NCI-H2107 (cell line): ENCODE measurements at places on chromosomes 11 and 22.

DNA sequence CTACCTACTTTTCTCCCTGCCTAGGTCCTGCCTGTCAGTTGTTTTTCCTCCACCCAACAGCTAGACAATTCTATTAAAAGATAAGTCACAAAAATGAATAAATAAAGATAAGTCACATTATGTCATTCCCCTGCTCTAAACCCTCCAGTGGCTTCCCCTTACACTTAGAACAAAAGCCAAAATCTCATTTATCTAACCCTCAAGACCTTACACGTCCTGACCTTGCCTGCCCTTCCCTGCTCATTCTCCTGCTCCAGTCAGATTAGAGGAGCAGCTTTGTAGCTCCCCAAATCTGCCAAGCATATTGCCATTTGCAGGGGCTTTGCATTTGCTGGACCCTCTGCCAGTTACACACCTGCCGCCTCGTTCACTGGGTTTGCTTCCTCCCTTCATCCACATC lies 16.7 kb downstream of the KREMEN1 start:
- no peak for DNase-seq

GRCh38 chr11:20616920-20617319 lies 17.5 kb downstream of the SLC6A5 start:
- no peak for DNase-seq

- DNase-seq, result no peak
These were observed 802.0 kb downstream of the DLG2 start for GRCh38 chr11:84825106-84825660.

DNA sequence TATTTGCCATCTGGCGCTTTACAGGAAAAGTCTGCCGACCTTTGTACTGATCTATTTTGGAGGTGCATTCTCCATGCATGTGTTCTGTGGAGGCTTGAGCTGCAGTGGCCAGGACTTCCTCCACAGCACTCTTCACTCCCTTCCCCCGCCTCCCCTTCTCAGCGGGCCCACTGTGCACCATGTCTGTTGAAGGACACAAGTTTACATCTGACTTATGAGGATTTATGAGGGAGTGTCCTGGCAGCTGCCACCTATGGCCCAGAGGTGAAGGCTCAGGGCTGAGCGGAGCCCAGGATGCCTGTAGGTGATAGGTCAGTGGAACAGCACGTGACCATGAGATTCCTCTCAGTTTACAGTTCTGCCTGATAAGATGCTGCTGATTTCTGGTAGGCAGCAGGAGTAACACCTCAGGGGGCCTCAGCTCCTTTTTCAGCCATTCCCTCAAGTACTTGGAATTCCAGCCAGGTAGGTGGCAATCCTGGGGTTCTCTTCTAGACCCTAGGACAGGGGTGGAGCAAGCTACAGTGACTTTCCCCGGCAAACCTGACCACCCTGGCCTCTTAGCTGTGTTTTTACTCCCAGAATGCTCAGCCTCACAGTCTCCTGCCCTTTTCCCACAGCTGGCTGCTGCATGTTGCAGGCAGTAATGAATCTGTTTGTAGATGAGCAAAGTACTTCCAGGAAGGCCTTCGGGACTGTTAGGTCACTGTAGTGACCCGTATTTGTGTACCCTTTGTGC lies 59.9 kb downstream of the PPFIBP2 start:
- no peak for DNase-seq
